ENCODE measurements at places on chromosomes 11 and 22.

DNA sequence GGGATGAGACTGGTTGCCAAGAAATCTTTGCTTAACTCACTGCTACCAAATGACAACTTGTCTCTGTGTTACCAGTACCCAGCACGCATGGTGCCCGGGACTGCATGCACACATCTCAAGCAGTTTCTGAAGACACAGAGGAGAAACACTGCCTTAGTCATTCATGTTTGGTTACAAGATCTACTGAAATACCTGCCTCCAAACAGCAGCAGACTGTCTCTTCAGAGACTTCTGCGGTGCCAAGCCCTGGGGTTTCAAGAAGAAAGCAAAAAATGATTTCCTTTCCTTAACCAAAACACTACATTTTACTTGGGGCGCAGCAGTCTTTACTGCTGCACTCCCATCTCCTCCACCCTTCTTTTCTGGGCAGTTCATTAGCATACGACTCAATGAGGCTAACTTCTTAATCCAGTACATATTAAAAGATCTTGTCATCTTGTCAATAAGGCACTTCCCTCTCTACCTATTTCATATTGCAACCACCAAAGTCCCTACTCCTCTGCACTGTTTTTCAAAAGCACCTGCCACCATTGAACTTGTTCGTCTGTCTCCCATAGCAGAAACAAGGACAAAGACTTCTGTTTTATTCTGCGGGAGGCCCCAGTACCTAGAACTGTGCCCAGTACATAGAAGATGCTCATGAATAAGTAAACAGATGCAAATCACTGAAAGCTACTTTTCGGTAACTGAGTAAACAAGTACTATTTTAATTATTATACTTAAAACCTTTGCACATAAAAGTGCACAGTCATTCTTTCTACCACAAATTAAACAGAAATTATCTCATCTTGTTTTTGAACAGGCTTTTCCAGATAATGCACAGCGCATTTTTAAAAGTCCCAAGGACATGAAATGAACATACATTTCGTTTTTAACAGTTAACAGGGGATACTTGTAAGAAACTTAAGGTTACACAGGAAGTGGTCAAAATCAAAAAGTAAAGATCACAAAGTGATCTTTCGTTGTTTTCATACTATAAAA, 4.0 kb downstream of the NAP1L4 start:
- peak; percentile 24 for DNase-seq

DNA sequence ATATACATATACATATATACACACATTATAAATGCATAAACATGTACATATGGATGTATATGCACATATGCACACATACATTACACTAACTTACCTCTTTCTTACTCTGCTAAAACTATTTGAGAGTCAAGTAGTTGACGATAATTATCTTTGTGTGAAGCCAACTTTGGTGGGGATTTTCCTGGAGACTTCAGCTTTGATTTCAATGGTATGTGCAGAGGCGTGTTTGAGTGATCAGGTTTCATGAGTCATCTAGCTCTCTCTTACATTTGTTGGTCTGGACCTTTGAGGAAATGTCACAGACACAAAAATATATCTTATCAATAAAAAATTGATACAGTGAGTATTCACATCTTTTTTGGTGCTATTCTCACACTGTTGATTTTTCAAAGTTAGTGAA, 769.1 kb upstream of the LUZP2 start:
- DNase-seq = no peak

- DNase-seq = no peak
Measured at GRCh38 chr11:13010749-13011465, 1.8 kb downstream of the RASSF10 start.

GRCh38 chr11:96385187-96385586, 4.5 kb downstream of the CCDC82 start:
- DNase-seq = no peak

DNA sequence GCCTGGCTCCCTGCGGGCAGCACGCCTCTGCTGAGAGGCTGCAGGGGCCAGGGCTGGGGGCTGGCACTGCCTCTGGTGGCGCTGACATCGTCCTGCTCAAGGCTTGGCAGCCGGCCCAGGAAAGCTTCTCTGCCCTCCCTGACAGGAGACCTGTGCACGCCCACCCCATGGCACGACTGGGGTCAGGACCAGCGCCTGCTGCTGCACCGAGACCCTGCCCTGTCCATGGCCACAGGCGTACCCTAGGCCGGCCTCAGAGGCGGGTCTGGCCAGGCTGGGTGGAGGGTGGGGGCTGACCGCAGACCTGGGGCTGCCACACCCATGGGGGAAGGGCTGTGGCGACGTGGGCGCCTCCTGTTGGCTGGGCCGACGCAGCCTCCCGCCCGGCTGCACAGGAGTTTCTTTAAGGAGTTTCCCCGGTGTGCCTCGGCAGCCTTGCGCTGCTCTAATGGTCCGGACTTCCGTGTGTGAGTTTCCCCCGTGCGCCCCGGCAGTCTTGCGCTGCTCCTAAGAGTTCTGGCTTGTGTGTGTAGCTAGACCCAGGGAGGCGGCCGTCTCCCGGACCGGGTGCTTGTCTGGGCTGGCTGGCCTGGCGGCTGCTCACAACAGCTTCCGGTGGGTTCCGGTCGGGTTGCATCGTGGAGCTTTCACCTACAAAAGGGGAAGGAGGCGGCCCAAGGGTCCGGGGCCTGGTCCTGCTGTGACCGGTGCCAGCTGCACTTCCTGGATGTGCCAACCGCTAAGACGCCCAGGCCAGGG, 4.6 kb downstream of the TRABD start:
- peak; percentile 88 for DNase-seq

DNA sequence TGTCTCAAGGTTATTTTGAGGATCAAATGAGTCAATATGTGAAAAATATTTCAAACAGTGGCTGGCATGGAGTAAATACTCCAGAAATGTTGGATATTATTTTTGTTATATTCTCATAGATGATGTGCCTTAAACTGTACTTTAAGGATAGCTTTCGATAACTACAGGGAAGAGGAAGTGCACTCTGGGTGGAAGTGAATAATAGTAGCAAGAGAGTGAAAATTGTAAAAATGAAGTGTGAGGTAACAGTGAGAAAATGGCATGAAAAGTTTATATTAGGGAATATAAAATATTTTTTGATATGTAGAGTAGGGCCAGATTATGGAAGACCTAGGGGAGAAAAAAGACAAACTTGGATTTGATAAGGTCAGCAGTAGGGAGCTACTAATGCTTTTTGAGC, 258.9 kb downstream of the TMEM135 start:
- no peak for DNase-seq

DNA sequence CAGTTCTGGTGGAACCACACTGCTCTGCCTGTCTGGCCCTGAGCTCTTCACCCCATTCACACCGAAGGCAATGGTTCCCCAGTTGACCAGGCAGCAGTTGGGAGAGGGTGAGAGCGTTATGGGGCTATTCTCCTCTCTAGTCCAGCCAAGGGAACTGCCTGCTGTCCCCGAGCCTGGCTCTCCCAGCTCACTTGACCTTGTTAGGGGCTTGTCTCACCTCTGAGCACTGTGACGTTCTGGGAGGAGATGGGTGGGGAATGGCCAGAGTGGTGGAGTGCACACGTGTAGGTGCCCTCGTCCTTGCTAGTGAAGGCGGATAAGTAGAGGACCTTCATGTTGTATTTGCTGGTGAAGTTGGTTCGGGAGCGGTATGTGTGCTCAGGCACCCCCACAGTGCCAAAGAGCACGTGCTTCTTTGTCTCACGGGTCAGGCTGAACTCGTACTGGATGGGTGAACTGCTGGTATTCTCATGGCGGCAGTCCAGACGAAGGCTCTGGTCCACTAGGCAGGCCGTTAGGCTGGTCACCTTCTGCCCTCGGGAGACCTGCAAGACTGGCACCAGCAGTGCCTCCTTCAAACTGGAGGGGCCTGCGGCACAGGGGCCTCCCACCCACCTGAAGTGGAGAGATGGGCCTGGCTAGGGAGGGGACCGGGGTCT, 3.0 kb downstream of the THY1 start:
- no peak for DNase-seq

DNA sequence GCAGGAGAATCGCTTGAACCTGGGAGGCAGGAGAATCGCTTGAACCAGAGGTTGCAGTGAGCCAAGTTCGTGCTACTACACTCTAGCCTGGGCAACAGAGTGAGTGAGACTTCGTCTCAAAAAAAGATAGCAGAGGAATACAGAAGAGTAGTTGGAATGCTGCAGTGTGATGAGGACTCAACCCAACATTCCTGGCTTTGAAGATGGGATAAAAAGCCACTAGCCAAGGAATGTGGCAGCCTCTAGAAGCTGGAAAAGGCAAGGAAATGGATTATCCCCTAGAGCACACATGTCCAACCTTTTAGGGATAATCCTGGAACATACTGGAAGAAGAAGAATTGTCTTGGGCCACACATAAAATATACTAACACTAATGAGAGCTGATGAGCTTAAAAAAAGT, 13.9 kb downstream of the SLC25A17 start:
- DNase-seq = no peak

DNA sequence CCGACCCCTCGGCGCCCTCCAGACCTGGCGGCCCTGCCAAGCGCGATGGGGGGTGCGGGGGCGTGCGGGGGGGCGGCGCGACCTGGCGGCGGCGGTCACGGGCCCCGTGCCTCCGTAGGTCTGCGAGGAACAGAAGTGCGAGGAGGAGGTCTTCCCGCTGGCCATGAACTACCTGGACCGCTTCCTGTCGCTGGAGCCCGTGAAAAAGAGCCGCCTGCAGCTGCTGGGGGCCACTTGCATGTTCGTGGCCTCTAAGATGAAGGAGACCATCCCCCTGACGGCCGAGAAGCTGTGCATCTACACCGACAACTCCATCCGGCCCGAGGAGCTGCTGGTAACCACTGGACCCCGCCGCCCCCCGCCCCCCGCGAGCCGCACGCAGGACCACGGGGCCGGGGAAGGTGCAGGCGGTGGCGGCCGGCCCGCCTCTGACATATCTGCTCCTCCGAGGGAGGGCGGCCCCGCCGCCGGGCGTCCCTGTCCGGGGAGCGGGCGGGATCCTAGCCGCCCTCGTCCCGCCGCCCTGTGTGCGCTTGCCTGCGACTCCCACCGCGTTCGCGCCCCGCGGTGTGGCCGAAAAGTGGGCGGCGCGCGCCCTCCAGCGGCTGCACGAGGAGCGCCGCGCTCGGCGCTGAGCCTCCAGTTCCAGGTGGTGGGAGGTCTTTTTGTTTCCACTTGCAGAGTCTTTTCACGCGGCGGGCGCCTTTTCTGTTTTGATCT, 2.1 kb downstream of the CCND1 start:
- peak; percentile 78 for DNase-seq

DNA sequence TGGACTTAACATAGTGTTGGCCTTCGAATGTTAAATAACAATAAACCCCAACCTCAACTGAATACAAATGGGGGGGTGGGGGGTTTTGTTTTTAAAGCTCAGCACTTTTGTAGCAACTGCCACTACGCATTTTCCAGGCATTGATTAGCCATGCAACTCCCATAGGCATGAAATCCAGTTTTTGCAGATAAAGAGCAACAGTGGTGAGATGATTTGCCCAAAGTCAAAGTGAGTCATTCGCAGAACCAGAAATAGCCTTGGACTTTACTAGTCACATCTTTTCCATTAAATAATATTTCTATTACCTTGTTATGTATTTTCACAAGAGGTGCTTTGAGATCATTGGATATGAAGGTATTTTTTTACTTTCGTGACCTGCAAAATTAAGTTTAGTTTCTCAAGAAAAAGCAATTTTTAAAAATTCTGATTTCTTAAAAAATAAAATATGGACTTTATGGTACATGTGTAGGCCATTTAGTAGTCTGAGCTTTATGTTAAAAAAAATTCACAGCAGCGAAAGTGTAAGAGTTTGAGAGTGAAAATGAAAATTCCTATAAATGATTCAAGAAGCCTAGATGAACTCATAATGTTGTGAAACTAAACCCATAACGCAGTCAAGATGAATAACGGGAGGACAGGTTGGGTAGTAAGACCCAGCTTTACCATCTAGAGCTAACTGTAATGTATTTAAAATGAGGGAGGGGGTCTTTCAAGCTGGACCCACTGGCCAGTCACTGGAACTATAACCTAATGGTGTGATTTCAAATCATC, 1.9 kb upstream of the PHF21A start:
- DNase-seq = no peak

DNA sequence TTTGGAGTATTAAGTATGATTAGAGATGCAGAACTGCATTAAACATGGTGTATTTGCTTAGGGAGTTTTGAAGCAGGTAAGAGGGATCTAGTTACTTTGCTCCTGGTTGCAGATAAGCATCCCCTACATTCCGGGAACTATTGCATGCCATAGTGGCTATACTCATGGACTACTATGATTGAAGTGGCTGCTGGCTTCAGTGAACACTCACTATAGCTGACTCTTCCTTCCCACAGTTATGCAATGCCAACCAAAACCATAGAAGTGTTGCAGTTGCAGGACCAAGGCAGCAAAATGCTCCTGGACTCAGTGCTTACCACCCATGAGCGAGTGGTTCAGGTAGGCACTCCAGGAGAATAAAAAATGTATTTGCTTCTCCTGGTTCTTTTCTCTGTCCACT, 17.0 kb downstream of the COA4 start:
- no peak for DNase-seq

- no peak for DNase-seq
Measured at GRCh38 chr11:82791779-82792178, 58.1 kb upstream of the FAM181B start.

- DNase-seq = no peak
Measured at GRCh38 chr11:27795955-27796861, 96.0 kb upstream of the BDNF start.

GRCh38 chr22:33812360-33812977, 107.8 kb downstream of the LARGE1 start:
- no peak for DNase-seq

- DNase-seq = no peak
Measured at GRCh38 chr22:45512363-45512762, 9.7 kb downstream of the FBLN1 start.

GRCh38 chr11:37841016-37841415, 1243.0 kb upstream of the RAG2 start:
- DNase-seq = no peak

DNA sequence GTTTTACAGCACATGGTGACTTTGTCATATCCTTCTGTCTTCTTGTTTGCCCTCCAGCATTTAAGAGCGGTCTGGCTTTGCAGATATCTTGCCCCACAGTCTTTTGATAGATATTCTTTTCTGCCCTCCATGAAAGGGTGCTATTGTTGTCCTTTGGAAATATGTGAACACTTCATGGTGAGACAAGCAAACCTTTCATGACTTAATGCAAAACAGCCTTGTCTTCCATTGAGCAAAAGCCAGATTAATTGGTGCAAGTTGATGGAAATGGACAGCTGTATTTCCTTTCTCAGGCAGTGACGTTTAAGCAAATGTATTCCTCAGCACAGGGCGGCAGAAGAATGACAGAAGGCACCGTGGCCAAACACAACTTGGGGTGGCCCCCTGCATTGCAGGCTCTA, 4.4 kb downstream of the DCPS start:
- DNase-seq = no peak

GRCh38 chr22:46116491-46116958, 33.8 kb upstream of the PPARA start:
- DNase-seq = peak; percentile 86

DNA sequence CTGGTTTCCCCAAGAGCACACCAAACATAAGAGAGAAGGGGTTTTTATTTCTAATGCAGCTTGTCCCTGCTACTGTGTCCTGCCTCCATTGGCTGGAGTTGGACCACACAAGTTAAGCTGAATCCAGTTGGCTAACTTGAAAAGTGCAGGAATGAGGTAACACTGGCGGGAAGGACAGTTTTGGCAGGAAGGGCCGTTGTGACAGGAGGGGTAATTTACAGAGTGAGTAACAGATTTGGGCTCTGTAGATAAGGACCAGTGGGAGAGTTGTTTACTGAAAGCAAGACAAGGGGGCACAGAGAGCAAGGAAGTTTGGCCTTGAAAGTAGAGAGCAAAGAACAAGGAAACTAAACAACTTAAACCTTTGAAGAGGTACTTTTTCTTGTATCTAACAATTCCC, 1623.3 kb upstream of the RAG2 start:
- no peak for DNase-seq
